Frontal cortex (tissue), 4 donors: ENCODE measurements at places on chromosomes 11 and 22.

DNA sequence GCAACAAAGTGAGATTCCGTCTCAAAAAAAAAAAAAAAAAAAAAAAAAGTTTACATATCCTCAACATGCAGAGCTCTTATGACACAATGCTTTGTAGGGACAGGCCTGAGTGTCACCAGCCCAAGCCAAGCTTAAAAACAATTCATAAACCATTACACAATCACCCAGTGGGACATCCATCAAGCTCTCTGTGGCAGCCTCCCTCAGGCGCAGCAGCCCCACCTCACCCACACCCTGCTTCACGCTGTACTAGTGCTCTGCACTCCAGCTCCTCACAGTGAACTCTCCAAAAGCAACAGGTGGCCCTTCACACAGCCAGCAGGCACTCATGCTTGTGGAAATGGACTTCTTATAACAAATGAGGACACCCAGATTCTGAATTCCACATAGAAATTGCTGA is 3.5 kb upstream of the FOXRED2 start:
- DNase-seq = no peak

GRCh38 chr22:33908171-33909074 is 11.9 kb downstream of the LARGE1 start:
- DNase-seq = no peak

DNA sequence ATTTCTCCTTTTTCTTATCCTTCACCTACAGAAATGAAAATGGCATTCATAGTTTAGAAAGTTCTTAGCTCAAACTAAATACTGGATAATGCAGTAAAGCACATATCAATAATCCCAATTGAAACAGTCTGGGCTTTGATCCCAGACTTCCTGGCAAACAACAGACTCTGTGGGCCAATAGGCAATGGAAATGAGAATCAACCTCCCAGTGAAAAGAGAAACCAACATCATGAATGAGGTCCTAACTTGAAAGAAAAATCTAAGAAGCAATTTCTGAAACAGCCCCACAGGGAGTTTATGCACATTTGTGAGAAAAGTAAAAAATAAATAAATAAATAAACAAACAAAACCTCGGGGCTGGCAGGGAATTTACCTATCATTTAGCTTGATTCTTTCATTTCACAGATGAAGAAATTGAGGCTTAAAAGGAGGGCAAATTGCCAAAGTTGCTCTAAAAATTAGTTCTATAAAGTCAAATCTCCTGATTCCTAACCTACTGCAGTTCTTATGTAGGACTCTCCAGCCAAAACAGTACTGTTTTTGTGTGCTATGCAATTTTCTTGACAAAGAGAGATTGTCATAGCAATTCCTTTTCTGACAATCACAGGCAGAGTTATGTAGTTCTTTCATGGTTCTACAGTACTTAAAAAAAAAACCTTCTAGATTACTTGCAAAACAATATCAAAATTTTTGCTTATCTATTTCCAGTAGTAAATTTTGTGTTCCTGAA is 265.8 kb downstream of the GRM5 start:
- no peak for DNase-seq

GRCh38 chr11:102110761-102111010 is 439 bp downstream of the YAP1 start:
- DNase-seq = no peak

GRCh38 chr22:17845790-17846189 is 71.5 kb upstream of the BID start:
- no peak for DNase-seq

GRCh38 chr11:70068950-70069349 is 9.2 kb upstream of the ANO1 start:
- no peak for DNase-seq

GRCh38 chr11:121652971-121653370 is 200.2 kb upstream of the SORL1-AS1 start:
- DNase-seq = no peak

GRCh38 chr11:109040303-109040702 is 375.4 kb downstream of the DDX10 start:
- no peak for DNase-seq

DNA sequence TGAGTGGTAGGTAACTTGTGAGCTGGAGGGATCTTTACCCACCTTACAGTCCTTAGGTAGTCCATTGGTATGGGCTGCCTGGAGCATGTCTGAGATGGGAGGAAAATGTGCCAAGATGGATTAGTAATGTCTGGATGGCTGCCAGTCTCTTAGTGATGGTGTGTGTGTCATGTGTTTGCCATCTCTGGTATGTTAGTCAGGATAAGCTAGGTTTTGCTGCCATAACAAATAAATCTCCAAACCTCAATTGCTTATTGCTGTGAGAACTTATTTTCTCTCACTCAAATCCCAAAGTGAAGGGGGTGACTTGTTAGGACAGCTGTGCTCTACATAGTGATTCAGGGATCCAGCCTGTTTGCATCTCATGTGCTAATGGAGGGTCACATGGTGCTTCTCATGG is 40.9 kb upstream of the MYEOV start:
- no peak for DNase-seq

- DNase-seq = peak; percentile 77
Observed at GRCh38 chr22:50201191-50202129, 649 bp downstream of the SELENOO start.

GRCh38 chr11:121412000-121412587 is 40.0 kb upstream of the SORL1 start:
- DNase-seq = no peak

GRCh38 chr11:11983427-11983826 is 25.0 kb downstream of the DKK3 start:
- no peak for DNase-seq
